ENCODE measurements at places on chromosomes 5 and 9.

DNA sequence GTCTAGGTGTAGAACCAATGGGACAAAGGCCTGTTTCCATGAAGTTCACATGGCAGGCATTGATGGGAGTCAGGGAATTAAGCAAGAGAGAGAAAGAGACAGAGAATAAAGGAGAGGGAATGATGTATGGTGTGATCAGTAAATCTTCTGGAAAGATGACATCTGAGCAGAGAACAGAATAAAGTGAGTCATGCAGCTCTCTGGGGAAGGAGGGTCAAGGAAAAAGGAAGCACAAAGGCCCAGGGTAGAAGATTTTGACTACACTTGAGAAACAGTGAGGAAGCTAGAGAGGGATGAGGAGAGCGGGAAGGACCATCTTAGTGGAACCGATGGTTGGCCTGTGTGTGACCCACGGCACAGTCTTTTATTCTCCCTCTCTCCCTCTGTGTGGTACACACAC lies 425.9 kb downstream of the SPOCK1 start:
- no peak for DNase-seq

- DNase-seq: no peak
Measured at GRCh38 chr9:133540698-133541025, 6.2 kb downstream of the ADAMTSL2 start.

DNA sequence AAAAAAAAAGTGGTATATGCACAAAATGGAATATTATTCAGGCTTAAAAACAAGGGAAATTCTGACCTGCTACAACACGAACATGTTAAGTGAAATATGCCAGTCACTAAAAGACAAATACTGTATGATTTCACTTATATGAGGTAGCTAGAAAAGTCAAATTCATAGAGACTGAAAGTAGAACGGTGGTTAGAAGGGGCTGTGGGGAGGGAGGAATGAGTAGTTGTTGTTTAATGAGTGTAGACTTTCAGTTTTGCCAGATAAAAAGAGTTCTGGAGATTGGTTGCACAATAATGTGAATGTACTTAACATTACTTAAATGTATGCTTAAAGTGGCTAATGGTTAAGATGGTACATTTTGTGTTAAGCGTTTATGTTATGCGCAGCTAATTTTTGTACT lies 79.5 kb upstream of the IL12B start:
- DNase-seq: no peak

- DNase-seq: no peak
Measured at GRCh38 chr5:179475208-179475751, 75.1 kb upstream of the RUFY1 start.

DNA sequence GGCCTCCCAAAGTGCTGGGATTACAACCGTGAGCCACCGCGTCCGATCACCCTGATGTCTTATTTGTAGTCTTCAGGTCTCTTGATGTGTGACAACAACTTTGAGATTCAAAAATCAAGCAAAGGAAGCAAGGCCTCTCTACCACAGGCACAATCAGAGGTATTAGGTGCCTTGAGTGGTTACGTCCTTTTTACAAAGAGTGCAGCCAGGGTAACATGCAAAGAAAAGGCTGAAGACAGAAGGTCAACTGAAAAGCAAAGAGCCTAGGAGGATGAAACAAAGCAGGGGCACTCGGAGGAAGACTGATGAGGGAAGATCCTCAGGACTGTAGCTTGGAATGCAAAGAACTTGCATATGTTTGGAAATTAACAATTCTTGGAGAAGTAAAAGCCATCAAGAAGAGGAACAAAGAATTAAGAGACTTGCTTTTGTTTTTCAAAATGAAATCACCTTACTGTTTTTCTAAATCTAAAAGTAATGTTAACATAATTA lies 362.1 kb downstream of the EBF1 start:
- no peak for DNase-seq

DNA sequence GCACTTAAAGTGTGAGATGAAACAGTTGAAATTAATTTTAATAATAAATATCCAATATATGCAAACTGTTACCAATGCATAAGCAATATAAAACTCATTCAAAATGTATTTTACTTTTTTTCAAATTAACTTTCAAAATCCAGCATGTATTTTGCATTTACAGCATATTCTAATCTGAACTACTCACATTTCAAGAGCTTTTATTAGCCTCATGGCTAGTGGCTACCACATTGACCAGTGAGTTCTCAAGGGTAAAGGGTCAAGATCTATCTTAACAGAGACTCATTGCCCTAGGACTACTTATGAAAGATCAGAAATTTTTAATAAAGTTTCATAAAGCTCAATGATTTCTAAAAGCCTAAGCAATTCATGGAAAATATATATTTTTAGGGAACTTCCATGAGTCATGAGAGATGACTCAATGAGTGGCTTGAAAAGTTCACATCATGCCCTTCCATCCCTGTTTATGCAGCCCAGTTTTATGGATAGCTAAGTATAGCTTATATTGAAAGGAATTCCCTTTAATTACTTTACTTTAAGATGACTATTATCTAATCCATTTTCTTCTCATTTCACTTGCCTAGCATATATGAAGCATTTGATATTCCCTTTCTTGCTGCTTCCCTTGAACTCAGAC lies 608.6 kb downstream of the SLCO4C1 start:
- no peak for DNase-seq

DNA sequence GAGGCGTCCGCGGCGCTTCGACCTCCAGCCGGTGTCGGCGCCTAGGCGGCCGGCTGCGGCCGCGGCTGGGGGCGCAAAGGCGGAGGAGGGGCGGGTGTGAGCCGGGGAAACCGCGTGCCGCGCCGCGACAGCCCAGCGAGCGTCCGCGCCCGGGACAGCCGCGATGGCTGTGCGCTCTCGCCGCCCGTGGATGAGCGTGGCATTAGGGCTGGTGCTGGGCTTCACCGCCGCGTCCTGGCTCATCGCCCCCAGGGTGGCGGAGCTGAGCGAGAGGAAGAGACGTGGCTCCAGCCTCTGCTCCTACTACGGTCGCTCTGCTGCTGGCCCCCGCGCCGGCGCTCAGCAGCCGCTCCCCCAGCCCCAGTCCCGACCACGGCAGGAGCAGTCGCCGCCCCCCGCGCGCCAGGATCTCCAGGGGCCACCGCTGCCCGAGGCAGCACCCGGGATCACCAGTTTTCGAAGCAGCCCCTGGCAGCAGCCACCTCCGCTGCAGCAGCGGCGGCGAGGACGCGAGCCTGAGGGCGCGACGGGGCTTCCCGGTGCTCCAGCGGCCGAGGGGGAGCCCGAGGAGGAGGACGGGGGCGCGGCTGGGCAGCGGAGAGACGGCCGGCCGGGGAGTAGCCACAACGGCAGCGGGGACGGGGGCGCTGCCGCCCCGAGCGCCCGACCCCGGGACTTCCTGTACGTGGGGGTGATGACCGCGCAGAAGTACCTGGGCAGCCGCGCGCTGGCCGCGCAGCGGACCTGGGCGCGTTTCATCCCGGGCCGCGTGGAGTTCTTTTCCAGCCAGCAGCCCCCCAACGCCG lies 605 bp downstream of the CHSY3 start:
- no peak for DNase-seq

- DNase-seq: no peak
Measured at GRCh38 chr5:14238272-14238671, 95.1 kb downstream of the TRIO start.

DNA sequence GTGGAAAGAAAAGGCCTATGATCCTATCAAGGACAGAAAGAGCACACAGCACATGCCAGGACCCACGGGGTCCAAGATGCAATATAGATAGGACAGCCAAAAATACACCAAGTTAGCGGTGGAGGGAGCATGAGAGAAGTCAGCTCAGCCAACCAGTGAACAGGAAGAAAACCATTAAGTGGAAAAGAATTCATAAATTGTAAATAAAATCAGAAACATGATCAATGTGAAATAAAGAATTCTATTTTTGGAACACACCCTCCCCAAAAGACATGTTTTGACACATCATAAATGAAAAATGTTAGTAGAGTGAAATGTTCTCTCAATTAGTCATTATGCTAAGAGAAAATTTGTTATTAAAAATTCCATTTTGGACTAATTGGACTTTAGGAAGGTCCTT lies 35.6 kb downstream of the ATPSCKMT start:
- no peak for DNase-seq

DNA sequence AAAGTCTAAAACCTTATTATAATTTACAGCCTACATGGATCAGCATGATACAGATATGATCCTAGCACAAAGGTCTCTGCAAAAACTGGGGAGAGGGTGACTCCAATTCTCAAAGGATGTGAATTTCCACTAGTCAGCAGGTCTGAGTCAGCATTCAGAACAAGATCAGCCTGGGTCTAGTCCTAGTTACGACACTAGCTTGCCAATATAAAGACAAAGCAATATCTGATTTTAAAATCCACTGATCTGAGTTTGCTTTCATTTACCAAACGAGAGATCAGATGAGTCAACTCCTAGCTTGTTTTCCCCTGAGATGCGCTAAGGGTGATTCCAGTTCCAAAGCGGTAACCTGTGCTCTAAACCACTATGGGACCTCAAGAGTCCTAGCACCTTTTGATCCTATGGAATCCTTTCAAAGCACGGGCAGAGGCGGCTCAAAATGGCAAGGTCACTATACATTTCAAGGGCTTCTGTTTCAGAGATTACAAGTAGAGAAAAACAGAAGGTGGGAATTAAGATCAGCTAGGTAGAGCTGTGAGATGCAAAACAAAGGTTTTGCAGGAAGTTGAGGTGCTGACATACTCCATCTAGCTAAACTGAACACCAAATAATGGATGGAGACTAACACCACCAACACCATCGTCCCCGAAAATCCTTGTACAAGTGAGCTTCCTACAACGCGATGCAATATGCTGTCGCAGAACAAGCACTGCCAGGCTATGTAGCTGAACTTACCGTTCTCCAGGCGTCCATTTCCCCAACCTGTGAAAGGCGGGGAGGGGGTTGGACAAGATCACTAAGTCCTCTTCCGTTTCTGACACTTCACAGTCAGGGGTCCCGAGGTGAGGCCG lies 906 bp downstream of the SLC25A51 start:
- no peak for DNase-seq

GRCh38 chr5:9408964-9409363 lies 136.9 kb downstream of the SEMA5A start:
- DNase-seq: no peak

GRCh38 chr9:119873877-119874276 lies 504.6 kb upstream of the BRINP1 start:
- peak; percentile 4 for DNase-seq

DNA sequence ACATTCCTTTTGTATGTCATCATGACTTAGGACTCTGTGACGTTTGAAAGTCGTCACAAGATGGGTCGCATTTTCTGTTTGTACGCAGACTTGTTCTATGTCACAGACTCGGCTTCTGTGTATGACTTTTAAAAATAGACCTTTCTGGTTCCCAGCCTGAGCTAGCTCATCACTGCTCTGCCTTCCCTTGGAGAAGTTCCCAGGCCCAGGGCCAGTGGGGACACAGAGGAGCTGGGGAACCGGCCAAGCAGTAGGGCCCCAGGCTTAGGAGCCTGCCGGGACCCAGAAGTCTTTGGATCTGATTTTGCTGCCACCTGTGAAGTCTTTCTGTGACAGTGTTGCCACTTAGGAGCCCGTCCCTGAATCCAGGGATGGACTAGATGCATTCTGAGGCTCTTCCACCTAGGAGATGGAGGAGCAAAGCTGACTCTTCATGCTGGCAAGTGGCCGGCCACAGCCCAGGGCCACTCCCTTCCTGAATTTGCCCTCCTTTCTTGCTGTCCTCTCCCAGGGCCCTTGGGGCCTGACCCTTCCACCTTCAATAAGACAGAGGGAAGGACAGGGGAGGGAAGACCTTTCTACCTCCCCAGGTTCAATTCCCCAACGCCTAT lies 18.1 kb upstream of the UBE2QL1 start:
- no peak for DNase-seq

DNA sequence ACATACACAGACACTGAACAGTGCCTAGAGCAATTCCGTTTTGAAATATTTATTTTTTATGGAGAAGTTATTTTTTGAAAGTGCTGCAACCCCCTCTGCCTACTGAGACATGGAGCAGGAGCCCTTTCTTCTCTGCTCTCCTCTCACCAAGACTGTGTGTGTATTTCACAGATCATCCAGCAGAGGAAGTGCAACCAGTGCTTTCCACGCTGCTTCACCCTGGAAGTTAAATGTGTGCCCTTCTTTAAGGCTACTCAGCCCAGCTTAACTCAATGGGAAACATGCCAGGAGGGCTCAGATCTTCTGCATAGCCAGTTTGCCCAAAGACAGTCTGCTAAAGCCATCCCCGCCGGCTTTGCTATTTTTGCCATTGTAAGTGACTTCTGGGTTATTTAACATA lies 606.3 kb downstream of the TLE1 start:
- no peak for DNase-seq
